ENCODE measurements at places on chromosomes 4 and X.
A peak's percentile ranks its signal among the peaks of the same experiment; 100 is the strongest.

- no peak for DNase-seq
Observed at GRCh38 chr4:99811117-99811516, 5.5 kb upstream of the DAPP1 start.

DNA sequence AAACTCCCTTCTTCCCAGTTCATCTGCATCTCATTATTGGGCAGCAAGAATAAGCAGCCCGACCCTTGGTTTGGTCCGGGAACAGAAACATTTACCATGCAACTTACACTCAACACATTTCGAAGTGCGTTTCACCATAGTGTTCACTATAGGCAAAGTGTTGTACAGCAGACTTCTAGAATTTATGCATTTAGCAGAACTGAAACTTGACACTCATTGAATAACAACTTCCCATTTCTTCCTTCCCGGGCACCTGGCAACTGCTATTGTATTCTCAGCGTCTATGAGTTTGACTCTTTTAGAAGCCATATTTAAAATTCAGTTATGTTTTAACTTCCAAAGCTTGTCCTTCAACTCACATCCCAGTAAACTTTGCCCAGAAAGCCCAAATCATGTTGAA is 840.6 kb downstream of the NLGN4X start:
- no peak for DNase-seq

DNA sequence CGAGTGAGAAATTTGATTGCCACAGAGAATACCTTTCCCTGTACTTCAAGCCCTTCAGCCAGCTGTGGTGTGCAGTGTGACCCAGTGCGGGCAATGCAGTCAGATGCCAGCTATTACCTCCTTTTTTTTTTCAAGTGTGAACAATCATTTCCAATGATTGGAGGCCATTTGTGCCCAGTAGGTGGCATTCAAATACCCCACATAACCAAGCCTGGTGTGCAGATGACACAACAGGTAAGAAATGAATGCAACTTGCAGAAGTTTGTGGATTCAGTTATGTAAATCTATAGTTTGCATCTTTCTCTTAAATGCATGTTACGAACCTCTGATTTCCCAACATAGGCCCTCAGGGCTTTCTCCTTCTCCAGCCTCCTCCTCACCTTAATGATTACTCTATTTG is 98.0 kb downstream of the CLCN4 start:
- DNase-seq: no peak

GRCh38 chrX:53056292-53056691 is 7.7 kb downstream of the GPR173 start:
- no peak for DNase-seq

- no peak for DNase-seq
Observed at GRCh38 chr4:104969394-104970082, 177.1 kb upstream of the TET2 start.

GRCh38 chrX:68461576-68461975 is 28.3 kb upstream of the OPHN1 start:
- DNase-seq: no peak

DNA sequence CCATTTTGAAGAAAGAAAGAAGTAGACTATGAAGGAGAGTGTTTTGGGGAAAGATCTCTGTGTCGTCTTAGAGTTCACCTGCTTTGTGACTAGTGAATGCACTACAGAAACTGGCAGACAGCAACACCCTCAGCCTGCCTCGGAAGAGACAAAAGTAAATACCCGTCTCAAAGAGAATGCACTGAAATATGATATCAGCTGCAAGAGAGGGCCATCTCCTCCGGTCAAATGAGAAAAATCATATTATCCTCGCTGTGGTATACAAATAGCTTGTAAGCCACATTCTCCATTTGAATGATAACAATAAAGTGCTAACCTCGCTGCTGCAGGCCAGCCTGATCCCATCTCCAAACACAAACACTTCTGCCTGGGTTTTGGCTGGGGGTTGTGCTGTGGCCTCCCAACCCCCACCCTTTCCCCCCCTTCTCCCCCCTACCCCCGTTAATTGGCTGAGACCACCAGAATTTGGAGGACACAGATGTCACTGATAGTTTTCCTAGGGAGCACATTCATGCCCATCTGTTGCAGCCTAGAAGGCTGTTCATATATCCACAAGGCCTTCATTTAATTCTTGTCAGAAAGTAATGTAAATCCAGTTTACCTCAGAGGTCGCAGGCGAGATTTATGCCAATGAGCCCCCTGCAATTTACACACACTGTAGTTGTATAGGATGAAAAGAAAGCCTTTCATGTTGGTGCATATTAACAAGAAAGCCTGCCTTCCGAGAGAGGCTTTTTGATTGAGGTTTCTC is 46.3 kb downstream of the ALPK1 start:
- no peak for DNase-seq

DNA sequence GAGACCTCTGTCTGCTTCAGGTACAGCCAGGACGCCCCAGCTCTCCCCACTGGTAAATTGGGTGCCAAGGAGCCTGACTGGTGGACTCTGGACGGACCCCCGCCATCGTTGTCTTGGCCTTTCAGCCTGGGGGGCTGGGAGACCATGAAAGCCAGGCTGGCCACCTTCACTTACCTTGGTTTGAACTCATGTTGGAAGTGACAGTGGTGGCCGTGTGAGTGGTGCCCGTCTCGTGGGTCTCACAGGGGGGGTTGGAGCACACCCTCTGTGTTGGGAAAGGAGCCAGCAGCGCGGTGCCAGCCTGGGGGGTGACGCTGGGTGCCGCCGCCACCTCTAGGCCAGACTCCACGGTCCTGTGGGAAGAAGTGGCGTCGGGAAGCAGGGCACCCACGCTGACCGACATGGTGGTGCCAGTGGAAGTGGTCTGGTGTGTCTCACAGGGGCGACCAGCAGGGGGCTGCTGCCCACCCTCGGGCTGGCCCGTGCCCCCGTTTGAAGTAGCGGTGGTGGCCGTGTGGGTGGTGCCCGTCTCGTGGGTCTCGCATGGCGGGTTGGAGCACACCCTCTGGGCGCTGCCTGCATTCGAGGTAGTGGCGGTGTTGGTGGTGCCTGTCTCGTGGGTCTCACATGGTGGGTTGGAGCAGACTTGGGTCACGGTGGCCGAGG is 9.6 kb upstream of the RENBP start:
- DNase-seq: no peak

GRCh38 chr4:11842620-11843263 is 414.0 kb upstream of the HS3ST1 start:
- no peak for DNase-seq

- DNase-seq: no peak
Observed at GRCh38 chrX:77114501-77114900, 332.7 kb upstream of the FGF16 start.

GRCh38 chrX:72685810-72686456 is 28.2 kb downstream of the PHKA1 start:
- no peak for DNase-seq

DNA sequence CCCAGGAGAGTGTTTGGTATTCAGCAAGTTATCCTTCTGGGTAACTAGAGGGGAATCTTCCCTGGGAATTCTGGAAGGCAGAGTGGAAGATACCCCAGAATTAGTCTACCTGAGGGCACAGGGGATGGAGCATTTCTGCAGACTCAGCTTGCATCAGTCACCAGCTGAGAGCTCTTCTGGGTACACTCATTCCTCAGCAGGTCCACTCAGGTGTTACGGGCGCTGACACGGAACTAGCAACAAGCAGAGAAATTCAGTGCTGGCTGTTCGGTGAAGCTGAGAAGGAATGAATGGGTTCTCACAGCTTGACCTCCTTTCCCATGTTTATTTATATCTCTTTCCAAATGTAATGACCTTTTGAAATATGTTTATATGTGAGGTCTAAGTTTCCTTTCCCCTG is 106.0 kb upstream of the PNPLA4 start:
- no peak for DNase-seq

DNA sequence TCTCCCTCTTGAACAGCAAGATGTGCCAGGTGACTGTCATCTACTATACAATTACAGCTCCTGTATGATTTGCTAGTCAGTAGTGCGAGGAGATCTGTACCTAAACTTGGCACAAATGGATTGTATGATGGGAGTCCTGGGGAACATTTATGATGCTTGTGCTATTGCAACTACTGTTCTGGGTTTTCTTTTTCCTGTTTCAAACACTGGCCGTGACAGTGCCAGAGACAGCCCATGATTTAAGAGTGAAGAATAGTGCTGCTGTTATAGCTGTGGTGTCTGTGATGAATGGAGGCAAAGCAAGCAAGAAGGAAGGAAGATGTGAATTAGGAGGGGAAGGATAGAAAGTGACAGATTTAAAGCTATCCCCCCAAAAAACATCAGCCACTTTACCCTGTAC is 1868.9 kb downstream of the PCDH7 start:
- DNase-seq: no peak

GRCh38 chr4:142142366-142143054 is 506.1 kb downstream of the IL15 start:
- no peak for DNase-seq

DNA sequence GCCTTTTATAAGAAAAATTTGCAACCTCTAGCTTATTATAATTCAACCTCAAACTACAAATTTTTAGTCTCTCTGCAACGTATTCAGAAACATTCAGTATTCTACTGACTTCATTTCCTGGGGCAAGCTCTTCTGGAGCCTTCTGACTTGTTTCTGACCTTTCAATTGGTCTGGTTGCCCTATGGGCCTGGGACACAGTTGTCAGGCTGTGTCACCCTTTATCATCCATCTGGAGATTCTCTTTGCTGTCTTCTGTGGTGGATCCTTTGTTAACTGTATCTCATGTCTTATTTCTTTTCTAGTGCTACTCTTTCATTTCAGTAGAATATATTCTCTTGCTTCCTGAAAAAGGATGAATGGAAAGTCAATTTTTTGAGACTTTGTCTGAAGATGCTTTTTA is 55.1 kb upstream of the PGRMC2 start:
- no peak for DNase-seq

GRCh38 chrX:18574591-18574990 is 97.3 kb downstream of the RS1 start:
- no peak for DNase-seq

DNA sequence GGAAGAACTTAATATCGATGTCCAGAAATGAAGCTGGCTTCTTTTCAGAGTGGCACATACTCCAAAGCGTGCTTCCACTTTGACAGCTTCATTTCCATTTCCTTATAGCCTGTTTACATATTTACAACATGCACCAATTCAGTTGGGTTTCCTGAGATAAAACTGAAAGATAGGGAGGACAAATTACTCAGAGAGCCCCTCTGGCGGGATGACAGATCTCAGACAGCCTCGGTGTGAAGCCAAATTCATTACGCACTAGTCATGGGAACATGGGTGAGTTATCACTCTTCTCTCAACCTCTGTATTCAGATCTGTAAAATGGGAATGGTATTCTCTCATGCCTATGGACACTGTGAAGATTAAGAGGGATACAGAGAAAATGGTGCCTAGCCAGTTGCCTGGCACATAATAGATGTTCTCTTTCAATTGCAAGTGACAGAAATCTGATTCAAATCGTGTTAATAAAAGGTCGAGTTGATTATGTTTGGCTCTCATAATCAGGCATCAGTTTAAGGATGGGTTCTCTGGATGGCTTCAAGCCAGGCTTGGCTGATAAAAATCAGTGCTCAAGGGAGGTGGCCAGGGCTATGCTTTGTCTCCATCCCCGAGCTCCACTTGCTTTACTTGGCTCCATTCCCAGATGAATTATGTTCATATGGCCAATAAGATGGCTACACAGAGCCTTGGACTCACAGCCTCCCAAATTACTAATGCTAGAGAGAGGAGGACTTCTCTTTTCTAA is 132.2 kb upstream of the C1QTNF7 start:
- no peak for DNase-seq

- no peak for DNase-seq
Observed at GRCh38 chrX:148658115-148658730, 157.8 kb downstream of the AFF2 start.

DNA sequence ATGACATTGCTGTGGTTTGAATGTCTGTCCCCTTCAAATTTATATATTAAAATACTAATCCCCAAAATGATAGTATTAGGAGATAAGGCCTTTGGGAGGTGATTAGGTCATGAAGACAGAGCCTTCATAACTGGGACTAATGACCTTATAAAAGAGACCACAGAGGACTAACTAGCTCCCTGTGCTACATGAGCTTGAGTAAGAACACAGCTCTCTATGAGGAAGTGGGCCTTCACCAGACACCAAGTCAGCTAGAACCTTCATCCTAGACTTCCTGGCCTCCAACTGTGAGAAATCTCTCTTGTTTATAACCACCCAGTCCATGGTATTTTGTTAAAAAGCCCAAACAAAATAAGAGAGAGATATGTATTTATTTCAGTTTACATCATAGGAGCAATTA is 242.2 kb upstream of the CTSO start:
- peak; percentile 5 for DNase-seq

- DNase-seq: peak; percentile 39
Observed at GRCh38 chr4:4995103-4995907, 24.0 kb downstream of the CYTL1 start.

DNA sequence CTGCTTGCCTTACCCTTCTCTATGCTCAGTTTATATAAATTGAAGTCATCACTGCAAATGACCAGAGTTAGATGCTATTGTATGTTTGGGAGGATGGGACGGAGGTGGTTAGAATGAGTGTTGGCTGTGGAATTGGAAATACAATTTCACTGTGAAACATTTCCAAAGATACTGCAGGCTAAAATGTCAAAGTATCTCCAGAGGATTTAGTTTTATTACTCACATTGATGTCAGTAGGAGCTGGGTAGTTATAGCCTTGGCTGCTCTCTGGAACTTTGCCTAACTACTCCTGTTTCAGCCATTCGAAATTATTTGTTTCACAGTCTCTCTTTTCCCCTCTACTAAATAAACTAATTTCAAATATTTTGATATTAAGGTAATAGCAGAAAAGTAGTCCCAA is 92.6 kb upstream of the PPP3CA start:
- DNase-seq: no peak
